ENCODE measurements at places on chromosomes 5 and 9.
A peak's percentile ranks its signal among the peaks of the same experiment; 100 is the strongest.

GRCh38 chr5:77235846-77236721 is 25.6 kb downstream of the PDE8B start:
- peak; percentile 57 for DNase-seq

DNA sequence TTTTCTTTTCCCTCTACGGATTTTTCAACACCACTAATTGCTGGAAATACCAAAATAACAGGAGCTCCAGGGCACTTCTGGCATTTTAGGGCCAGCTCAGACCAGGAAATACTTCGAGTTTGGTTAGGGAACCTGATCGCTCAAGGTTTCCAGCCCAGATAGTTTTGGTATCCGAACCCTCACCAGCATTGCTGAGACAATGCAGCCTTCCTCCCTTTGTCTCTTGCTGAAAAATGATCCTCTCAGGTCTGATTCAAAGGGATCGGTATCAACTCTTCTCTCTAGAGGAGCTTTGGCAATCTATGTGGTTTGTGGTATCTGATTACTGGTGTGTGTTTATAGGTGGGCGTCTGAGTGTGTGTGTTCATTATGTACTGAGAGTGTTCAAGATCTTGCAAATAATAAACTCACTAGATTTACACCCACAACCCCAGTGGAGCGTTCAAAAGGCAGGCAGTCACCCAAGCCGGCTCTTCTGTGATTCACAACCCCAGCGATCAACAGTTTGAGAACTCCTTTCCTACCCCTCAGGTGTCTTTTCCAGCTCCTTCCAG is 122.8 kb upstream of the EGFLAM start:
- DNase-seq = no peak

DNA sequence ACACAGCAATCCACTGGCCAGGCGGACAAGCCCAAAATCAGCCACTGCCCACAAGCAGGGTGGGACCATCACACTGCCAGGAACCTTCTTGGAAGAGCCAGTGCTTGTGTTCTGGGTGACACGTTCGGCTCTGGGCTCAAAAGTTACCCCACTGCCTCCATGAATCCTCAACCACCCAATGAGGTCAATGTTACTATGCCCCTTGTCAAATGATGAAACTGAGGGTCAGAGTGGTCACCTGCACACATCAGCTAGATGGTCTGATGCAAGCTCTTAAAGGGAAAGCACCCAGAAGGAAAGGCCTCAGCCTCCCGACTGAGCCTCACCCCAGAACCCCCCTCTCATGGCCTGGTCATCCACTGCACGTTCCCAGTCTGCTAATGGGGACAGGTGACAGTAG is 114.8 kb downstream of the VAV2 start:
- no peak for DNase-seq

GRCh38 chr9:111450124-111450523 is 34.1 kb downstream of the ECPAS start:
- DNase-seq = no peak

DNA sequence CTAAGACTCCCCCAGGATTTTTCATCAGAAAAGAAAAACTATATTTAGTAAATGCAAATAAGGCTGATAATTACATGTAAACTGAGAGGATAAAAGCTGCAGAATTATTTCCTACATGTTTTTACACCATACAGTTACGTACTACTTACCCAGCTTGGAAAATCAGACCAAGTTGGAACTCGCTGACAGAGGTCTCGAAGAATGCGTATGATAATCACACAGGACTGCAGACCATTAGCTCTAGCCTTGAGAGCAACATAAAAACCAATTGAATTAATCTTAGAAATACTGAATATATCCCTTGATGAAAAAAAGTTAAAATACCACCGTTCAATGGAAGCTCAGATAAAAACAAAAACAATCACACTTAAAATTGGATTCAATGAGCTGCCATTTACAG is 65.6 kb downstream of the ZFR start:
- DNase-seq = no peak

GRCh38 chr9:38380872-38381534 is 11.5 kb upstream of the ALDH1B1 start:
- DNase-seq = no peak
